Activated CD4-positive, alpha-beta T cell treated with anti-CD3 and anti-CD28 coated beads, Interleukin-2, amount 50 U/mL, for 24 hours (primary cell): ENCODE measurements at places on chromosomes 6 and 20.

DNA sequence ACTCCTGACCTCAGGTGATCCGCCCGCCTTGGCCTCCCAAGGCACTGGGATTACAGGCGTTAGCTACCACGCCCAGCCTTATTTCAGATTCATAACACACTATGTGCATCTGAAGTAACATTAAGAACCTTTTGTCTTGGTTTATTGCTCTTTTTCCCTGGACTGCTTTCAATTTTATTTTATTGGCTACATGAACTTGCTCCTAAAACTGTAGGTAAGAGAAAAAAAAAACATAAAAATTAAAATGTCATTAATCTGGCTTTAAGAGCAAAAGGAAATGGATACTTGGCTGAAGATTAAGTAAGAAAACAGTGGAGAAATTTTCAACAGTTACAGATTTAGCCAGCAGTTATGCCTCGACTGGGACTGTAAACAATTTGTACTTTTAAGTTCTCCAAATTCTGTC is 62.5 kb downstream of the GJA1 start:
- DNase-seq: no peak

GRCh38 chr6:128346569-128346968 is 173.8 kb downstream of the PTPRK start:
- no peak for DNase-seq

- no peak for DNase-seq
Measured at GRCh38 chr6:70474751-70475150, 61.4 kb downstream of the FAM135A start.

GRCh38 chr6:151248295-151248694 is 8.5 kb downstream of the AKAP12 start:
- no peak for DNase-seq

DNA sequence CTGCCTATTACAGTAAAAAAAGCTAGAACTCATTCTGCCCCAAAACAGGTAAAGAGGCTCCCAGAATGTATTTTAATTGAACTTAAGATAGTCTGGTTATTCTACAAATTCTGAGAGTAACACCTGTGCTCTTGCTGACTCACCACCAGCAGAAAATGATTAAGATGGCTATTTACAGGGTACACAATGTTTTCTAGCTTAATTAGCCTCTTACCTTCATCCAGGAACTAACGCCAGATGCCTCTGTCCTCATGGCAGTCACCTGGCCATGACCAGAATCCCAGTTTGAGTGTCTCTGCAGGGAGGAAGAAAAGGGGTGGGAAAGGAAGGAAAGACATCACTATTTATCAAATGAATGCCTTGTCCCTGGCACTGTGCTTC is 31.3 kb upstream of the PPP1R3G start:
- DNase-seq: no peak

- DNase-seq: no peak
Measured at GRCh38 chr6:43454696-43455530, 435 bp downstream of the DLK2 start.

GRCh38 chr6:56033401-56033800 is 158.0 kb upstream of the BMP5 start:
- DNase-seq: no peak

DNA sequence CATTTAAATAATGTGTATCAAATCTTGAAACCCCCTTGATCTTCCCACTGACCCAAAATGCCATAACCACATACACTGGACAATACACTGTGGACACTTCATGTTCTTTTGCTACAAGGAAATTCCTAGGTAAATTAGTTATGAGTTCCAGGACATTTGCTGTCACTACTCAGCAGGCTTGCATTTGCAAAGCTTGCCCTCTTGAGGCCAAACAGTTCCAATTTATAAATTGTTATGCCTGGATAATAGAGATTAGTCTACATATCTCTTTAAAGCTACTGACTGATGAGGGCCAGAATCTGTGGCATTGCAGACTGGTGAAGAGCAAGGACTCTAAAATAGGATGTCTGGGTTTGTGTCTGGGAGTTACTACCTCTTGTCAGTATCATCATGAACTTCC is 17.4 kb upstream of the RAB32 start:
- no peak for DNase-seq

- no peak for DNase-seq
Measured at GRCh38 chr6:46909371-46909770, 12.4 kb downstream of the ADGRF5 start.

GRCh38 chr6:30885999-30886896 is 1.9 kb downstream of the DDR1 start:
- no peak for DNase-seq

- no peak for DNase-seq
Measured at GRCh38 chr20:44736170-44737021, 9.3 kb upstream of the KCNK15 start.

- DNase-seq: no peak
Measured at GRCh38 chr6:118813775-118814174, 80.2 kb upstream of the ASF1A start.

- no peak for DNase-seq
Measured at GRCh38 chr20:12821249-12821648, 187.5 kb upstream of the SPTLC3 start.

DNA sequence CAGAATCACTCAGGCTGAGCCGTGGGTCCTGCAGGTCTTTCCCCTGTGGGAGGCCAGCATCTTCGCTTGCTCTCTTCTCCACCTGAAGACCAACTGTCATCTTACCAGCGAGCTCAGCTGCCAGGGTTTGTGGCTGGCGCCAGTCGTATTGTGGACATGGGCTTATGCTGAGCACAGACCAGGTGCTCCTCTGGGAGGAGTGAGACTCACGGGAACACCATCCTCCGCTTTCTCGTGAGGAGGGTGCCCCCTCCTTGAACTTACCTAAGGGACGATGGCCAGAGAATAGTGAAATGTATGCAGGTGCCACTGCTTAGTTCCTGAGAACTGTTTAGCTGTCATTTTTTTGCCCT is 17.1 kb downstream of the WRNIP1 start:
- DNase-seq: no peak

DNA sequence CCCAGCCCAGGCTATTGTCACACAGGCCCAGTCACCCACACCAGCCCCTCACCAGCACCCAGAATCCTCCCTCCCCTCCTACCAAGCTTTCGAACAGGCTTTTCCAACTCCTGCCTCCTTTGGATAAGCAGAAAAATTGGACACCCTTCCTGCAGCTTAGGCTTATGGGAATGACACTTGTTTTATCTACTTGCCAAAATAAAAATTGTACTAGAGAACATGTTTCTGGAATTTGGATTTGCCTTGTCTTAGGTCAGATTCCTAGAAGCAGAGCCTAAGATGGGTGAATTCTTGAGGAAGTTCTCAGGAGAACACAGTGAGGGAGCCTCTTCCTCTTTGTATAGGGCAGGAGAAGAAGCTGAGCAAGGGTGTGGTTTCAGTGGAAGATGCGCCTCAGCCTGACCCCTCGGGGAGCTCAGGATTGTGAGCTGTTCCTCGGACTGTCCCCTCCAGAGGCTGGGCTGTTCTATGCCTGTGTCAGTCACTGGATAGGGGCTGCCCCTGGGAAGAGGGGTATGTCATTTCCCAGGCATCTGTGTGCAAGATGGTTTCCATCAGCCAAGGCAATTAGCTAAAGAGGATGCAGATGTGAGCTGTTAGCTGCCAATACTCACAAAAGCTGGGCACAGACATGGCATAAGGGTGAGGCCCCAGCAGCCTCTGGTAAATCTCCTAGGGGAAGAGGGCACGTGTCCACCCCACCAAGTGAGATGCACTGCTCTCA is 33.9 kb downstream of the ITPR3 start:
- DNase-seq: no peak

DNA sequence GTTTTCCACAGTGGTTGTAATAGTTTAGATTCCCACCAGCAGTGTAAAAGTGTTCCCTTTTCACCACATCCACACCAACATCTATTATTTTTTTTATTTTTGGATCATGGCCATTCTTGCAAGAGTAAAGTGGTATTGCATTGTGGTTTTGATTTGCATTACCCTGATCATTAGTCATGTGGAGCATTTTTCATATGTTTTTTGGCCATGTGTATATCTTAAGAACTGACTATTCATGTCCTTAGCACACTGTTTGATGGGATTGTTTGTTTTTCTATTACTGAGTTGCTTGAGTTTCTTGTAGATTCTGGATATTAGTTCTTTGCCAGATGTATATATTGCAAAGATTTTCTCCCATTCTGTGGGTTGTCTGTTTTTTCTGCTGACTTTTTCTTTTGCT is 820.1 kb downstream of the TENT5A start:
- no peak for DNase-seq

DNA sequence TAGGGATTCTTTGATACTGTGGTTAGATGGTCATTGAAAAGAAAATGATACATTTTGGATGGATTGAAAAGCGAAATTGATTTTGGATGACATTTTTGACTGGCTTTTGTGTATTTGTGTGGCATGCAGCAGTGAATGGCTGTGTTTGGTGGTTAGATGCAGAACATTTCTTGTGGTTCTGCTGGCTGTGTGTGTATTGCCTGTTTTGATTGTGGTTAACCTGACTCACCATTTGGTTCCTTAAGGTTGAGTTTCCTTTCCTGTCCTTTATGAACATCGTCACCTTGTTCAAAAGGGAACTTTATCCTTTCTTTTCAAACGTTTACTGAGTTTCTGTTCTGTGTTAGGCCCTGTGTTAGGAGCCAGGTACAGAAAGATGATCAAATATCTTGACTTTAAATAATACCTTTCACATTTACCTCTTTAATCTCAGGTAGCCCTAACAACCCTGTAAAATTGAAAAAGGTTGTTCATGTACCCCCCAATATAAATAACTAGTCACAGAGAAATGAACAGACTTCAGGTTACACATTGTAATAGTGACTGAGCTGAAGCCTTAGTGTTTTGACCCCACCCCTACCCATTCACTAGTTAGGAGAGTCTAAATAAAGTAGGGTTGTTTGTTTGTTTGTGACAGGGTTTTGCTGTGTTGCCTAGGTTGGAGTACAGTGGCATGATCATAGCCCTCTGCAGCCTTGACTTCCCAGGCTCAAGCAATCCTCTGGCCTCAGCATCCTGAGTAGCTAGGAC is 23.8 kb downstream of the ANKS1A start:
- no peak for DNase-seq

DNA sequence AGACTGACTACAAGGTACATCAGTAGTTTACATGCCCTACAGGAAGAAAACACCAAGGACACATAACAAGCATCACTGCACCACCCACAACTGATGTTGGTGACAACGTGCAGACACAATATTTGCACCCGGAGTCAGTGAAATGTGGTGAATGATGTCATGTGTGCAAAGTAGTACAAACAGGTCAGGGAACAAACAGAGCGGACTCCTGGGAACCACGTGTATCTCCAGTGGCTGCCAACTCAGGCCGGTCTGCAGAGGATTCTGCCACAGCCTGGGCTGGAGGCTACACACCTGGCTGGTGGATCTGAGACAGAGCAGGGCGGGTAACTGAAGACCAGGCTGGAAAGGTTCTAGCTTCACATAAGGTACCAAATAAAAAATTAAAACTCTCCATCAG is 28.2 kb upstream of the RPS6KA2 start:
- DNase-seq: no peak

DNA sequence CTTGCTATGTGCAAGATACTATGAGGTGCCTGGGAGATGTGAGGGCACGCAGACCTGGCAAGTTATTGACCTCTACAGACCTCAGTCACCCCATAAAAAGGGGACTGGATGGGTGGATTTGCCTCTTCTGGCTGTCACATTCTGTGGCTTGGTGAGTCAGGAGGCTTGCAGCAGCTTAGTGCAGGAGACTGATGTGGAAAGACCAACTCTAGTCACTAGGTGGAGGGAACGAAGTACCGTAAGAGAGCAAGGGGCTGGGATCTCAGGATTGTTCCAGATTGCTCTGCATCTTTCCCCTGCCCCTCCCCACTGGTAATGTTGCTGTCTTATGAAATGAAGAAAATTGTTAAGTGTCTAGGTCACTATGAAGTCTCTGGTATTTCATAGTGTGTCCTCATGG is 3.3 kb downstream of the MAPRE1 start:
- DNase-seq: peak; percentile 17

- no peak for DNase-seq
Measured at GRCh38 chr6:54587277-54587676, 259.3 kb upstream of the FAM83B start.

- no peak for DNase-seq
Measured at GRCh38 chr6:37700620-37700973, 2.9 kb upstream of the MDGA1 start.

DNA sequence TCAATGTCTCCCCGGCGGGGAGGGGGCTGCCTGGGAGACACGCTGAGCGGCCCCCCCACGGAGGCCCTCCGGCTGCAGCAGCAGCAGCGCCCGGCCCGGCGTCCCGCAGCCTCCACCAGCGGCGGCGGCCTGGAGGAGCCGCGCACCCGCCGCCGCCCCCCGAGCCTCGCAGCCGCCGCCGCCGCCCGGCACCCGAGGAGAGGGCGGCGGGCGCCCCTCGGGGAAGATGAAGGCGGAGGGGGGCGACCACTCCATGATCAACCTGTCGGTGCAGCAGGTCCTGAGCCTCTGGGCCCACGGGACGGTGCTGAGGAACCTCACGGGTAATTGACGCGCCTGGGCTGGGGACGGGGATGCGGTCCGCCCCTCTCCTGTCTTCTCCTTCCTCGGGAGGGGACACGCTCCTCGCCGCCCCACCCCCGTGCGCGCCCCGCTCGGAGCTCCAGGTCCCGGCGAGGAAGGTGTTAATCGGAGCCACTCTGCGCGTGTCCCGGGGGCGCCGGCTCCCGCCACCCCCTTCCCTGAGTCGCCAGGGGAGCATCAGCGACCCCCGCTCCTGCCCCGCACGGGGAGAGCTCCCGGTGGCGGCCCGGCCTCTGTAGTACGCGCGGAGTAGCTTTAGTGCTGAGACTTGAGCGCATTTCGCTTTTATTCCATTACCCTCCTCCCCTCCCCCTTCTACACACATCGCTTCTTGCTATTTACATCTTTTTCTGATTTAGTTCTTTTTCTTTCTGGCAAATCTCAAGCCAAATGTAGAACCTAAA is 686 bp downstream of the TMEM170B start:
- DNase-seq: no peak

DNA sequence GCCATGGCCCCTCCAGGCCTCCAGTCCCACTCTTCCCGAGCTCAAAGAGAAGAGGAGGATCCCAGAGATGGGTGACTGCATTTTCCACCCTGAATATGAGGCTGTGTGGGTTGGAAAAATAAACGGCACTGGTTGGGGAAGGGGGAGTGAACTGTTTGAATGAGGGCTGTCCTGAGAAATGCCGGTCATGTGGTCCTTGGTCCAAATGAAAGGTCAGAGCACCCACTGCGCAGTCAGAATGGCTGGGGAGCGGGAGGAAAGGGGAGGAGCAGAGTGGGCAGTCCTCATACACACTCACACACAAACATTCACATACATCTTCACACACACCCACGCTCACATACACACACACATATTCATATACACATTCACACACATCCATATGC is 83.1 kb downstream of the MRPL14 start:
- no peak for DNase-seq

DNA sequence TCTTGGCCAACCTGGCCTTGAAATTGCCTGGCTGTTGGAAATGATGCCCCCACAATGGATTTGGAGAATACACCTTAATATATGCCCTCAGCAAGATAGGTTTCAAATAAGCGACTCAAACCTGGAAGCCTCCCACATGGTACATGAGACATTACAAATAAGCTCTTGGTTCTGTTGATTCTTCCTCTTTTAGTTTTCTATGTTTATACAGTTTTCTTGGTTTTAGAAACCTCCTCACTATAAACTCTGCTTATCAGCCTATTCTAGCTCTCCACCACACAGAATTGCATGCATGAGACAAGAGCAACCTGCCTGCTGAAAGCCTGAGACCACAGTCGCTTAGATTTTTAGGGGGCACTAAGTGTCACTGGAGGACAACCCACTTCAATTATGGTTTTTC is 108.8 kb upstream of the PREP start:
- no peak for DNase-seq
